ENCODE measurements at places on chromosomes 11 and 22.

DNA sequence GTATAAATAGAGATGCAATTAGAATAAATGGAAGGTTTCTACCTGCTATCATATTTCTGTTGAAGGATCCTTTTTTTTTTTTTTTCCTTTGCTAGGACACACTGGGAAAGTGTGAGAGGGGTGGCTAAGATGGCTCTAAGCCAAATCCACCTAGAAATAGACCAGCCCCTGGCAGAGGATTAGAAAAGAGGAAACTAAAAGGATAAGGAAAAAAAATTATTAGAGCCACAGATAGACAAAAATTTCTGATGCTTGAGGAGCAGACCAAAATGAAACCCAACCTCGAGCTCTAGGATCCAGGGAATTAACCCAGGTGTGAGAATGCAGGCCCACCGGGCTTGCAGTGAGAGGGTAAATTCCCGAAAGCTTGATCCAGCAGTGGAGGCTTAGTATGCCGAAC is 262.3 kb downstream of the CADM1 start:
- no peak for DNase-seq

GRCh38 chr22:48867891-48868290 is 959.8 kb downstream of the BRD1 start:
- DNase-seq, result no peak

GRCh38 chr22:46081831-46082210 is 68.5 kb upstream of the PPARA start:
- DNase-seq, result no peak

GRCh38 chr22:30697975-30698374 is 3.3 kb downstream of the OSBP2 start:
- DNase-seq, result no peak

GRCh38 chr22:46931414-46931813 is 169.0 kb downstream of the TBC1D22A start:
- DNase-seq, result peak; percentile 14

- DNase-seq, result no peak
Measured at GRCh38 chr11:127098684-127099083, 98.1 kb upstream of the KIRREL3 start.
